Esophagus muscularis mucosa (tissue), 4 donors: ENCODE measurements at places on chromosomes 3 and 15. TPM values are rescaled to one million over a fixed set of nuclear protein-coding genes. Genes with fewer than 3 reads are reported as not detected.

Gene GABRG3
- total RNA-seq, result not detected

Gene ABHD2
- 82.3 TPM for total RNA-seq

Gene ACKR2
- 15.9 TPM for total RNA-seq

Gene DIS3L
- 47.9 TPM for total RNA-seq

Gene LSAMP
- 3.0 TPM for total RNA-seq

GRCh38 chr3:123344907-123345594 is 103.8 kb downstream of the ADCY5 start:
- H3K27ac ChIP-seq, result peak overlapping the region; percentile 83
- H3K27me3 ChIP-seq, result no peaks in the 10 kb centered on the region
- no peak for DNase-seq
- H3K36me3 ChIP-seq, result no peaks in the 10 kb centered on the region
- H3K4me1 ChIP-seq, result peaks cover 94% of the 10 kb centered on the region
